ENCODE measurements at places on chromosomes 2 and 18.

- DNase-seq = no peak
These were observed 77.9 kb upstream of the SATB2 start for GRCh38 chr2:199535445-199536177.

DNA sequence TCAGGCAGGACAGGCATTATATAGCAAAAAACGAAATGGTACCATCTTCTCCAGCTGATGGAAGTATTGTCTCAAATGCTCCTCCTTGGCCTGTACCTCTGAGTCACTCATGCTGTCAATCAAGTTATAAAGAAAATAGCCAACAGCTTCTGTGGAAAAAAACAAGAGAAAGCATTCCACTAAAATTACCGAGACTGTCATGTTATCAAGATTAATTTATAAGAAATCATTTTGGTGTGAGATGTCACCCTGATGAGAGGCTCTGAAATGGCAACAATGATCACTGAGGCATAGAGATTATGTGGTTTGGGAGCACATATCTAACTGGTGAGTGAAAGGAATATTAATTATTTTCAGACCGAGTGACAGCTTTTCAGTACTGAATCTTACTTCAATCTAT, 47.4 kb downstream of the LRPPRC start:
- DNase-seq = no peak

DNA sequence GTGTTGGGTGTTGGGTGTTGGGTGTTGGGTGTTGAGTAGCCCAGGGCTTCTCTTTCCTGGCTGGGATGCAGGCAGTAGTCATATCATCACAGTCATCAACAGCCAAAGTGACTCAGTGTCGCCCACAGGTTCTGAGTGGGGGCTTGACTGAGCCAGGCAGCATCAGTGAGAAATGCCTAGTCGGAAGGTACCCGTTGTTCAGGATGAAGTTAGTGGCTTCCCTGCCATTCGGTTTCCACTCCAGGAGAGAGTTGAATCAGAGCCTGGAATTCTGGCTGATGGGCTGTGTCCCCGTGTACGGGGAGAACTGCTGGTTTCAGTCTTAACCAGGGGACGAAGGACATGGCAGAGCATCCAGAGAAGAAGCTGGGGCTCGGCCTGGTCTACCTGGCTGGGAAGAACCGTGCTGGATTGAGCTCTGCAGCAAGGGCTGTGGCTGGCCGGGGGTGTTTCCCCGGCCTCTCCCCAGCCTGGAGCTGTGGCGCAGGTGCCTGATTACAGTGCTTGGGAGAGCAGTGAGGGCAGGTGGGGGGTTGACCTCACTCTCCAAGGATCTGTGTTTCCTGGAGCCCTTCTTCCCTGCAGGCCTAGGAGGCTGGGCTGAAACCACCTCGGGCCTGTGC, 49.4 kb downstream of the AGAP1 start:
- no peak for DNase-seq

DNA sequence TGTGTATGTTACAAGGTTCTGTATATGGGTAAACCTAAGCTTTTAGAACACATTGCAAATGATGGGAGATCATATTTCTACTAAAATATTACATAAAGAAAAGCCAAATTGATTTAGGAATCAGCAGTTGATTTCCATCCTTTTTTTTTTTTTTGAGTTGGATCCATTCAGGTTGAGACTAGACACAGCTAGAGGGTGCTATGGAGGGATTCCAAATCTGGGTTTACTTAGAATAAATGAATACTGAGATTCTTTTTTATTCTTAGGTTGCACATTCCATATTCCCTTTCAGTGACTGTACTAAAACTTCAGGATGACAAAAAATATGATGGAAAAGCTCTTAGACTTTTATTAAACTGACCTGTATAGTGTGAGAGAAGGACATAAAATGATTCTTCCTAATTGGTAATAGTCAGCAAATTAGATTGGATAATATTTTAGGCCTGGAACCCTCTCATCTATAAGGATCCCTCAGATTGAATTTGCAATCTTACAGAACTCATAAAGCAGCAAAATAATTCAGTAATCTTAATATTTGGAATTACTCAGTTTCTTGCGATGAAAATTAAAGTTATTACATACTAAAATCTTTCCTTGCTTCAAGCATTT, 183.3 kb upstream of the SESTD1 start:
- DNase-seq = no peak

DNA sequence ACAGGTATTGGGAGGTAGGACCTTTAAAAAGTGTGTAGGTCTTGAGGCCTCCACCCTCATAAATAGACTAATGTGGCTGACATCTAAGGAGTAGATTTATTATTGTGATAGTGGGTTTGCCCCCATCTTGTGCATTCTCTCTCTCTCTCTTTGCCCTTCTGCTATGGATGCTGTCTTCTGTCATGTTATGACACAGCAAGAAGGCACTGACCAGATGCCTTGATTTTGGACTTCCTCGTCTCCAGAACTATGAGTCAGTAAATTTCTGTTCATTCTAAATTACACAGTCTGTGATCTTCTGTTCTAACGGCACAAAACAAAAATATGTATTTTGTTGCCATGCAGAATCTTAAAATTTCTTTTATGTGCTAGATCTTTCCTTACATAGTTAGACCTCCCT, 66.9 kb downstream of the ATAD2B start:
- no peak for DNase-seq

DNA sequence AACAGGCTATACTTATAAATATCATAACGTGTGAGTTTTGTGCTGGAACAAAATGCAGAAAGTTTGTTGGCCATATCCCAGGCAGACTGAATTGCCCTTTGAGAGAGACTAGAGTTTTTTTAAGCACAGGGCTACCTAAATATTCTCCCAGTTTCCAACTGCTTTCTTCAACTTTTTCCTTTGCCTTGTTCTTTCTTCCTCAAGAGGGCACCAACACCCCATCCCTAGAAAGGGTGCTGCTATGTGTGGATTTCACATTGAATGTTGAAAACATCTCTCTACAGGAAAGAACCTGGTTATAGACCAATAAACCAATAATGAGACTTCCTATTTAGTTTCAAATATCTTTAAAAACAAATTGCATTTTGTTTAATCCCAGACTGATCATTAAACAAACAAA, 87.9 kb downstream of the ICOS start:
- DNase-seq = no peak

DNA sequence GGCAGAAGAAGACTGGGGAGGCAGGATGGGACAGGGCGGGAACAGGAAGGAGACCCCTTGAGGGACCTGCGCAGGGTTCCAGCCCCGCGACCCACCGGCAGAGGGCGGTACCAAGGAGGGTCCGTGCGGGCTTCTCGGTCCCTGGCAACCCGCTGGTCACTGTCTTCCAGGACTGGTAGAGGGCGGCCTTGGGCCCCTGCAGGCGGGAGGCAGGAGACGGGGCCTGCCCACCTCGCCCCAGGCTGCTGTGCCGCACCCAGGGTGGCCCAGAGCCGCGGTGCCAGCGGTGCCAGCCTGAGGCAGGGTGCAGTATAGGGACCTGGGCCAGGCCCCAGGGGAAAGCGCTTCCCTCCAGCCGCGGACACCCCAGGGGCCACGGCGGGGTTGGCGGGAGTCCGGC, 34.5 kb downstream of the NEURL3 start:
- no peak for DNase-seq

GRCh38 chr2:149183187-149183586, 144.7 kb downstream of the LYPD6B start:
- no peak for DNase-seq

- no peak for DNase-seq
These were observed 72.0 kb downstream of the ARMC9 start for GRCh38 chr2:231270221-231271114.

DNA sequence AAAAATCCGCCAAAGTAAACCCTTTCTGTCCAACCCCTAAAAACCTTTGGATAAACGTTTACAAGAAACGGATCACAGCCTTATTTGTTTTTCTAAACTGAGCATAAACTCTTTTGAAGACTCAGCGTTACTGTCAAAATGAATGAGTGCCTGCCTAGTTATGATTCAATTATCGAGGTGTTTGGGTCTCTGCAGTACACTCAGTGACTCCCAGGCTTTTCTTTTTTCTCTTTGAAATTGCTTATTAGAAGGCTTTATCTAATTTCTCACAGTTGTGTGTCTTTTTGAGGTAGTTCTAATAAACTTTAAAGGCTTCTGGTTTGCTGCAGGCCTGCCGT, 663 bp downstream of the RHBDD1 start:
- no peak for DNase-seq

DNA sequence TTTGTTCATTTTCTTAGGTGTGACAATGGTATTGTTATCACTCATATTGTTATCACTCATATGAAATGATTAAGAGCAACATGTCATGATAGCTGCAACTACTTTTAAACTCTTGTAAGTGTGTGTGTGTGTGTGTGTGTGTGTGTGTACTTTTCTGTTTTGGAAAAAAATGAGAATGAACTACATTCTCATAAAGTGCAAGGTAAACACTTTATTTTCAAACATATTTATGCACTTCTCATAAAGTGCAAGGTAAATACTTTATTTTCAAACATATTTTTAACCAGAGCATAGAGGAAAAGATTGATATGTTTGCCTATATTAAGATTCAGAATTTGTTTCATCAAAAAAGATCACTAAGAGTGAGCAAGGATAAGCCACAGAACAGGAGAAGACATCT, 99.8 kb downstream of the TEX51 start:
- DNase-seq = no peak

GRCh38 chr2:234454433-234454832, 42.4 kb downstream of the ARL4C start:
- DNase-seq = no peak

Measured in HS-27A (cell line).